ENCODE measurements at places on chromosomes 13 and 19.
A peak's percentile ranks its signal among the peaks of the same experiment; 100 is the strongest.

GRCh38 chr19:47547199-47547598 is 25.7 kb downstream of the ZNF541 start:
- no peak for DNase-seq

- no peak for DNase-seq
These were observed 484.6 kb downstream of the RFC3 start for GRCh38 chr13:34302596-34302995.

DNA sequence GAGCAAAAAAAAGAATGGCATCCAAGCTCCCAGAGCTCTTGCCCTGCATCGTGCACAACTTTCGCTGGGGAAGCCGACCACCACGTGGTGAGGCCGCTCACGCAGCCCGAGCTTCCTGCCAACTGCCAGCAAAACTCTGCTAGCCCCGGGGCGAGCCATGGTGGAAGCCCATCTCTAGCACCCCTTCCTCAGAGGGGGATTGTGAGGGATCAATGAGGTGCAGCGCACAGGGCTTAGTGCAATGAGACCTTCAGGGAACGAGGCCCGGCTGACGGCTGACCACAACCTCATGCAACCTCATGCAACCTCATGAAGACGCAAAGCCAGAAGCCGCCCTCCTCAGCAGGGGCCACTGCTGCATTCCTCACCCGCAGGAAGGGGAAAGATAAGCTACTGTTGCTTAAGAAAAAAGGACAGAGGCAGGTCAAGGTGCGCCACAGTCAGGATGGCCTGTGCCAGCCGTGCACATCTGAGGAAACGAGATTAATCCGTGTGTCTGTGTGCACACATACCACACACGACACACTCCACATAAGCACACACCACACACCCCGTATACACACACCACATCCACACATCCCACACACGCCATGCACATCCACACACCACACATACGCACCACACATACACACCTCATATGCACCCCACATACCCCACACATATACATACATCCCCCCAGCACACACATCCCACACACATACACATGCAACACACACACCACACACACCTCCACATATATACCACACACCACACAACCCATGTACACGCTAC is 9.6 kb downstream of the HSPBP1 start:
- no peak for DNase-seq

GRCh38 chr13:24271601-24272451 is 37.6 kb upstream of the C1QTNF9 start:
- peak; percentile 80 for DNase-seq

DNA sequence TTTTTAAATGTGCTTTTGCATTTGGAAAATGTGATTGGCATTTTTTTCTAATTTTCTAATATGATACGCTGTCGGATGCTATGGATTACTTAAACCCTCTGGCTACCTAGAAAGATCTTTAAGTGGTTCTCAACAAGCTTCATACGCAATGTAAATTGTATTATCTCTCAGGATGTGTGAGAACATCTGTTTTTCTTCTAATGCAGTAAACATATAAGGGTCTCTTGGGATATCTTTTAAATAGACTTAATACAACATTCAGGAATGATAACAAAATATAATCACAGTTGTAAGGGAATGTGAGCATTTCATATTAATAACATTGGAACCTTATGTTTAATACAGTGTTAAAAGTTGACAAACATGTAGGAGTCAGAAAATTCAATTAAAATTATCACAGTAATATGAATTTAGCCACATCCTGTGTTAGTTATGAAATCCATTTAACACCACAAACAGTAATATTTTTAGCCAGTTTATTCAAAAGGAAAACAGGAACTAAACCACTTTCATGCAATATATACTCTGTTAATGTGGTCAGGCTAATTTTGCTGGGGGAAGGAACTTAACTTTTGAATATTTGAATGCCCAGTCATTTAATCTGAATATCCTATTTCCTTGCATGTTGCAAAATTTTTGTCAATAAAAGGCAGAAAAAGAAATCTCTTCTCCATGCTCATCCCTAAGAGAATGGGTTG is 15.0 kb upstream of the ALOX5AP start:
- no peak for DNase-seq

GRCh38 chr13:66275416-66275815 is 954.7 kb downstream of the PCDH9 start:
- no peak for DNase-seq

DNA sequence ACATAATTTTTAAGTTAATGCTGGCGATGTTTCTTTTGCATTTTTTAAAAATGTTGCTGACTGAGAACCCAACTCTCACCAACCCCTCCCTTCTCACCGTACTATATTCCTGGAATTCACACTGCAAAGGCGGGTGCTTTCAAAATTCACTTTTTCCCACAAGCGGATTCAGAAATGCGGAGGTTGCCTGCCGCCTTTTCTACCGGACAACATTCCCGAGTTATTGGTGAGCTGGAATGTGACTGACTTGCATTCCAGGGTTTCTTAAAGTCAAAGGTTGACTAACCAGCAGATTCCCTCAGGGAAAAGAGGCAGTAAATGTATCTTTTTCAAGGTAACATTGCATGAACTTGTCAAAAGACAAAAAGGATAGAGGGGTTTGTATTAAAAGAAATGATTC is 113.3 kb downstream of the RAB20 start:
- no peak for DNase-seq

DNA sequence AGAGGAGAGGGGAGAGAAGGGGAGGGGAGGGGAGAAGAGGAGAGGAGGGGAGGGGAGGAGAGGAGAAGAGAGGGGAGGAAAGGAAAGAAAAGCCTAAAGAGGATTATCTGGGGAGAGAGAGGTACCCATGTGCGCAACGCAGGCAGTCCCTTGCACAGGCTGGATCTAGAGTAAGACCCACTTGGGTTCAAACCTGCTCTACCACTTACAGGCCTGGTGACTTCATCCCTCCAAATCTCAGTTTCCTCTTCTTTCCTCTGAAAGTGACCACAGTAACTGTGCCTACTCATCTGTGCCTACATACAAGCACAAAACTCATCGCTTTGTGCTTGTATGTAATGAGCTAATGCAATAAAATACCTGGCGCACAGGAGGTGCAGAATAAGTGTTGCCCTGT is 732 bp upstream of the MAP1S start:
- no peak for DNase-seq

DNA sequence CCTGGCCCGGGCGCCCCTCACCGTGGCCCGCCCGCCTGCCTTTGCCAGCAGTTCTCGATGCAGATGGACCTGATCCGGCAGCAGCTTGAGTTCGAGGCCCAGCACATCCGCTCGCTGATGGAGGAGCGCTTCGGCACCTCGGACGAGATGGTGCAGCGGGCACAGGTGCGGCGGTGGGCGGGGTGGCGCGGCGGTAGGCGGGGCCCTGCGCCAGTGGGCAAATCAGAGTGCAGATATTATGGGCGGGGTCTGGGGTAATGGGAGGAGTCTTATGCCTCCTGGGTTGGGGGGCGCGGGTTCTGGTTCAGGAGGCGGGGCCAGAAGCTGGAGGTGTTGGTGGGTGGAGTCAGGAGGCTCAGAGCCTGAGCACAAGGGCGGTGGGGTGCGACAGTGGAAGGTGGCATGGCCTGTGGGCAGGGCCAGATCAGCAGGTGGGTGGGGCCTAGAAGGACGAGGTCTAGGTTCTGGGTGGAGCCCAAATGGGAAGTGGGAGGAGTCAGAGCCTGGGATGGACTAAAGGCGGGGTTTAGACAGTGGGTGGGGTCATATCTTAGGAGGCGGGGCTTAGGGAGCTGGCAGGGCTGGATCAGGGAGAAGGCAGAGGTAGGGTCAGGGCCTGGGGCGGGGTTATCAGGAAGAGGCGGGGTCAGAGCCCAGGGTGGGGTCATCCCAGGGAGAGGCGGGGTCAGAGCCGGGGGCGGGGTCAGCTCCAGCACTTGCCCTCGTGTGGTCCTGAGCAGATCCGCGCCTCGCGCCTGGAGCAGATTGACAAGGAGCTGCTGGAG is 5.6 kb downstream of the APC2 start:
- DNase-seq, result peak; percentile 64
